ENCODE measurements at places on chromosomes 16 and 17.

GRCh38 chr16:9311303-9311954, 220.0 kb downstream of the HAPSTR1 start:
- DNase-seq: no peak

GRCh38 chr17:36204724-36205500, 6.0 kb upstream of the CCL4L2 start:
- DNase-seq: no peak

- DNase-seq: no peak
These were observed 20.4 kb upstream of the NUP93 start for GRCh38 chr16:56709443-56710040.

- DNase-seq: no peak
These were observed 33.8 kb upstream of the PHLPP2 start for GRCh38 chr16:71758293-71758760.

DNA sequence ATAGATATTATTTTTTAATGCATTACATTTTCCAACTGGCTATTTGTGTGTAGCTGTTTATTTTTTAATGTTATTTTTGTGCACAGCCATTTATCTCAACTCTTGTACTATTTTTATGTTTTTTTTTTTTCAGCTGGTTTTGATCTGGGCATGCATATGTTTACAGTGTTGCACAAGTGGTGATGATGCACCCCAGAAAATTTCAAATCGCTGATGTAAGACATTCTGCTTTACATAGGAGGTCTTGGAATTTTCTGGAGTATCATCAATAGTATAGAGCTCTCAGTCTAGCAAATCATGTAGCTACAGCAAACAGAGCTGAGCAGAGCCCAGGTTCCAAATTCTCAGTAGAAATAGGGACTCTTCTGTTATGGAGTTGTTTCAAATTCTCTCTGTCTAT, 30.2 kb downstream of the CACNG5 start:
- DNase-seq: no peak

DNA sequence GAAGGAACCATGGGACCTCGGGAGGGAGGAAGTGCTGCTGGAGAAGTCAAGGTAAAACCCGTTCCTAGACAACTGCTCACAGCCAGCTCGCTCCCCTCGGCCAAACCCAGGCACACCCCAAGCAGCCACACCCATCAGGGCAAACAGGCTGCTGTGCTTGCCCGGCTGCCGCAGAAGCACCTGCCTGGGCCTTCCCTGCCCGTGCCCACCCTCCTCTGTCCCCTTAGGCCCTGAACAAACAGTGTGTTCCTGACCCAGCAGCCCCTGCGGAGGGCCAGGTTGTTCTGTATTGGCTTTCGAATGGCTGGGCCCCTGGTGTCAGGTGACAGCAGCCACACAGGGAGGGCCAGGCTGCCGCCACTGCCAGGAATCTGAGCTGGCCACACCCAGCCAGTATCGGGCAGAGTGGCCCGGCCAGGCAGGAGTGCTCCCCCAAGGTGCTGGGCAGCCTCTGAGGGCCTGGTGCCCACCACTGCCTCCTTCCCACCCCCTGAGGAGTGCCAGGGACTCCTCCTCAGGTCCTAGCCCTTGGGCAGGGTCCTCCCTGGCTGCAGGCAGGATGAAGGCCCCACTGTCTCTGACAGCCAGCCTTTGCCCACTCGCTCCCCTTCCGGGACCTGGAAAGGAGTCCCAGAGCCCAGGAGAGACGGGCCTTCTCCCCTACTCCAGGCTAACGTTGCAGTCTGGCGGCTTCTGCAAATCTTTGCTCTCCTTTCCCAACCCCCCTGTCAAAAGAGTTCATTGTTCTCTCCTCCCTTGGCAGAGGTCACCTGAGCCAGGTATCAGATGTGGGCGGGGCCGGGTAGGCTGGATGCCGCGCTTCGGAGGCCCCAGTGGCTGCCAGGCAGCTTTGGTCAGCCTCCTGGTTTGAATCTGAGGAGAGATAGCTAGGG, 24.0 kb downstream of the LLGL2 start:
- DNase-seq: no peak

DNA sequence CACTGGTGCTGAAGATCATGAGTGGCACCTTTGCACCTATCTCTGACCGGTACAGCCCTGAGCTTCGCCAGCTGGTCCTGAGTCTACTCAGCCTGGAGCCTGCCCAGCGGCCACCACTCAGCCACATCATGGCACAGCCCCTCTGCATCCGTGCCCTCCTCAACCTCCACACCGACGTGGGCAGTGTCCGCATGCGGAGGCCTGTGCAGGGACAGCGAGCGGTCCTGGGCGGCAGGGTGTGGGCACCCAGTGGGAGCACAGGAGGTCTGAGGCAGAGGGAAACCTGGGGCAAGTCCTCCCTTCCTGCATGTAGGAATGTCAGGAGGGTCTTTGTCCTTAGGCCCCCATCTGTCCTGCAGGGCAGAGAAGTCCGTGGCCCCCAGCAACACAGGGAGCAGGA, 6.5 kb upstream of the TRAF4 start:
- no peak for DNase-seq

DNA sequence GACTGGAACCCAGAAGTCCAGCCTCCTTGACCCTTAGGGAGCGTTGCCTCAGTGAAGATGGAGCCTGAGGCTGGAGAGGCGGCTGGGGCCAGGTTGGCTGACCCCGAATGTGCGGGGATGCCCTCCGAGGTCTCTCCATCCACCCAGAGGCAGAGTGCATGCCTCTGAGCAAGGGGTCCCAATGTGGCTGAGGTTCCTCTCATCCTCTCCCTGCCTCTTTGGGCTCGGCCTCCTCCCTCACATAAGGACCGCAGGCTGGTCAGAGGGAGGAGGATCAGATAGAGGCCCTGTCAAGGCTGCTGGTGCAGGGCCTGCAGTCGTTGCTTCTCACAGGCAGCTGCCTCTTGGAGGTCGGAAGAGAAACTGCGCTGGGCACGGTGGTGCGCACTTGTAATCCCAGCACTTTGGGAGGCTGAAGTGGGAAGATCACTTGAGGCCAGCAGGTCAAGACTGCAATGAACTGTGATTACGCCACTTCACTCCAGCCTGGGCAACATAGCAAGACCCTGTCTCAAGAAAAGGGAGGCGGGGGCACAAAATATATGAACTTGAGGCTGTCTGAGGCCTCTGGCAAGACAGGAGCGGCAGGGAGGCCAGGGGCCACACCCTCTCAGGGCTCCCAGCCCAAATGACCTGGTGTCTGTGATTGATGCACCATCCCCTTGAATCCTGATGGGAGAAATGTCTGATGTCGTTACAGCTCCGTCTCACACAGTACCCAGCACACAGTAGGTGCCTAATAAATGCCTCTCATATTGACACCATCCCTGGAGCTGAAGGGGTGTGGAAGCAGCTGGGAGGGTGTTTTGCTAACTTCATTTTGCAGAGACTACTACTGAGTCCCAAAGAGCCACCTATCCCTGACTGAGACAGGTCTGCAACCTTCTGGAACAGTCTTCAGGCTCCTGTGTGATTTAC, 220.1 kb upstream of the GSE1 start:
- DNase-seq: no peak

- DNase-seq: no peak
These were observed 143.9 kb upstream of the SDK2 start for GRCh38 chr17:73788111-73788510.

- no peak for DNase-seq
These were observed 2.0 kb upstream of the KRT13 start for GRCh38 chr17:41507315-41507880.

DNA sequence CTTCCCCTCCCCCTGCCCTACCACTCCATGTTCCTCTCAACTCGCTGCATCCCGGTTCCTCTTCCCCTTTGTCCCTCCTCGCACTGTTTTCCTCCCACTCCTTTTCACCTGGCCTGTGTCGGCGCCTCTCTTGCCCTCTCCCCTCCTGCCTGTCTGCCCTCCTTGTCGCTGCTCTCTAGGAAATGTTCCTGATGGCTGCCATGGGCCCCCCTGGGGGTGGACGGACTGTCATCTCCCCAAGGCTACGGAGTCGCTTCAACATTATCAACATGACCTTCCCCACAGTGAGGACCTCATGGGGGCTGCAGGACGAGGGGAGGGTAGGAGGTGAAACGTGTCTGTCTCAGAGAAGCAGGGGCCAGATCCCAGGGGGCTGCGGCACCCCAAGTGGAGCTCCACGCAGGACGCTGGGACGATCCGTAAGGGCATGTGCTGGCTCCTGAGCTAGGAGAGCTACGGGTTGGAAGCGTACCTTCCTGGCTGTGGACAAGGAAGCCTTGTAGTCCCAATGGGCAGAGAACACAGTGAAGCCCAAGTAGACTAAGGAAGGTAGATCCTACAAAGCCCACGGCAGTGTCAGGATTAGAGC, 39.8 kb upstream of the KDM6B start:
- DNase-seq: no peak

- peak; percentile 29 for DNase-seq
These were observed 93.2 kb upstream of the ZNF469 start for GRCh38 chr16:88289561-88289960.

GRCh38 chr16:17273142-17273561, 197.6 kb downstream of the XYLT1 start:
- peak; percentile 93 for DNase-seq

DNA sequence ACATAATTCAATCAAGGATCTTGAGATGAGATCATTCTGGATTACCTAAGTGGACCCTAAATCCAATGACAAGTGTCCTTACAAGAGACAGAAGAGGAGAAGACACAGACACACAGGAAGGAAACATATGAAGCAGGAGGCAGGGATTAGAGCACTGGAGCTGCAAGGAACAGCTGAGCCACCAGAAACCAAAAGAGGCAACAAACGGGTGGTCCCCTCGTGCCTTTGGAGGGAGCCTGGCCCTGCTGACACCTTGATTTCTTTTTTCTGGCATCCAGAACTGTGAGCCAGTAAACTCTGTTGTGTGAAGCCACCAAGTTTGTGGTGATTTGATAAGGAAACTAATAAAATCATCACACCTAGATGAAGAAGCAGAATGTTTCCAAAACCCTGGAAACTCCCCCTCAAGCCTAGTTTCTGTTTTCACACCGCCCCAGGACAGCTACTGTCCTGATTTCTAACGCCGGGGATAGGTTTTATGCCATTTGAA, 115.2 kb downstream of the PITPNC1 start:
- DNase-seq: no peak

DNA sequence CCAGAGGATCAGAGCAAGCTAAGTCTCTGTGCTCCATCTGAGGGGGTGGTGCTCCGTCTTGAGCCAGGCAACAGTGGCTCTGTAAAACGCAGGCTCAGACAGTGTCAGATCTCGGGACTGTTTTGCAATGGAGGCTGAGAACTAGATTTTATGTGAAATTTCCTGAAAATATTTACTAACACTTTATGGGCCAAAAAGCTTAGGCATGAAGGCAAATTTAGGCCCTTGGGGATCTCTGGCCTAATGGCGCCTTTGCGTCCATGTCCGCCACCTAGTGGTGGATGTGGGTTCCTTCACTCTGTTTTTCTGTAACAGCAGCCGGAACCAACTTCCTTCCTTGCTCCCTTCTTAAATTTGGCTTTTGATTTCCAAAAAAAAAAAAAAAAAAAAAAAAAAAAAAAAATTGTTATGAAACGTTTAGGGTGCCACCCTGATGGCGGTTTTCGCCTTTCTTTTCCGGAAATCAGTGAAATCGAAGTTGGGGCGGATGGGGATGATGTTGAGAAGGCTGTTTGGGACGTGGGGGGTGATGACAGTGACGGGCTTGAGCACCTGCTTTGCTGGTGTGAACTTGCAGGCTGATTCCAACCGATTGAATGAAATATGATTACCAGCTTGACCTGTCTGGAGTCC, 14.0 kb upstream of the ELAC2 start:
- DNase-seq: peak; percentile 42

DNA sequence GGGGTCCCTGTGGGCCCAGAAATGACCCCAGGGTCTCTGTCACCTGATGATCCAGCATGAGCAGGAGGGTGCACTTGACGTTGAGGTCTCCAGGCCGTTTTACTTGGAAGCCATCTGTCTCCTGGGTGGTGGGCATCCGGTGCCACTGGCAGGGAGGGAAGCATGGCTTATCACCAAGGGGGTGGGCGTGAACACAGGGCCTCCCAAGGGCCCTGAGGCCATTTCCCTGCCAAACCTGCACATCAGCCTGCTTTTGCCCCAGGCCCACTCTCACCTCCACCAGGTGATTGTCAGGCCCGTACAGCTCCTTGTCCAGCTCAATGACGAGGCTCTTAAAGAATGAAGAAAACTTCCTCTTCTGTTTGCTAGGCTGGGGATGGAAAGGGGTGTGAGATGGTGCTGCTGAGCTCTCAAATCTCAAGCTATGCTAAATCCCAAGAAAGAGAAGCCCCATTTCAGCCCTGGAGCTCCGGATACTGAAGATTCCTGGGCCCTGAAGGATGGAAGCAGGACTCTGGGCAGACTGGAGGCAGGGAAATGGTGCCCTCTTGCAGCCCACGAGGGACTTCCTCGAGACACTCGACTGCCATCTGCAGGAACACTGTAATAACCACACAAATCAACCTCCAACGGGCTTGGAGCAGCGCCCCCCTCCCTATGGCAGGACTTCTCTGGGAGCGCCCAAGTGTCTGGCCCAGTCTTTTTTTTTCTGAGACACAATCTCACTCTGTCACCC, 7.1 kb upstream of the FTSJ3 start:
- DNase-seq: peak; percentile 76

- peak; percentile 59 for DNase-seq
These were observed 29.3 kb downstream of the UNC13D start for GRCh38 chr17:75814900-75815373.

DNA sequence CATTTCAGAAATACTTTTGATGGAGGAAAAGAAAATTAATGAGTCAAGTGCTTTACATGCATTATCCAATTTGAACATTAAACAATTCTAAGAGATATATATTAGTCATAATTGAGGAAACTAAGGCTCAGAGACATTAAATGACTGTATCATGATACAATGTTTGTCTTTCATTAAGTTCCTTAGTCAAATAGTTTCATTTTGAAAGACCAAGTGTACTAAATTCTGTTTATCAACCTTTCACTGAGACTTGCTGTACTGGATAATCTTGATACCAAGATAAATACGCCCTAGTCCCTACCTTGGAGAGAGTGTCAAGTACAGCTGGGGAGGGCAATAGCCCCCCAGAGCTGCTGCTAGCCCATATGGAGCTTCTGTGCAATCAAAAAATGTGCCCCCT, 24.2 kb downstream of the TOM1L2 start:
- DNase-seq: no peak

- no peak for DNase-seq
These were observed 32.6 kb downstream of the SHISA6 start for GRCh38 chr17:11273596-11273995.

- no peak for DNase-seq
These were observed 6.7 kb downstream of the SMTNL2 start for GRCh38 chr17:4590981-4591453.

DNA sequence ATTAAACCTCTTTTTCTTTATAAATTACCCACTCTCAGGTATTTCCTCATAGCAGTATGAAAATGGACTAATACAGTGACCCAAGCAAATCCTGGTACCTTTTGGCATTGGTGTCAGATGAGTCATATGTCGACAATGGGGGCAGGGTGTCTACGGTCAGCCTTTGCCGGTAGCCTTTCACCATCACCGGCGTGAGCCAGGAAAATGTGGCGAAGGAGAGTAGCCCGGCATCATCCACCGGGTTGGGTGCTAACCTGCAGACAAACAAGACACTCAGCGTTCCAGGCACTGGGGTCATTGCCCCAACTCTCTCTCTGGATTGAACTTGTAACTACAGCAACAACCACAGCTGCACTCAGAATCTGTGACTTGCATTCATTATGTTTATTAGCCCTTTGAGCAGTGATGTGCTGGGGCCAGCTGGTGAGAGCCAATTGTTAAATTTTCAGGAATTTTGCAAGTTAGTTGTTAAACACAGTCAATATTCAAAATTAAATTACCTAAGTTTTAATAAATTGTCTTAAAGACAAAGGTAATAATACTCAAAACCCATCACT, 11.9 kb downstream of the ABCC12 start:
- no peak for DNase-seq

- no peak for DNase-seq
These were observed 3.0 kb downstream of the CDH1 start for GRCh38 chr16:68739964-68740627.
